ENCODE measurements at places on chromosomes 4 and X.

DNA sequence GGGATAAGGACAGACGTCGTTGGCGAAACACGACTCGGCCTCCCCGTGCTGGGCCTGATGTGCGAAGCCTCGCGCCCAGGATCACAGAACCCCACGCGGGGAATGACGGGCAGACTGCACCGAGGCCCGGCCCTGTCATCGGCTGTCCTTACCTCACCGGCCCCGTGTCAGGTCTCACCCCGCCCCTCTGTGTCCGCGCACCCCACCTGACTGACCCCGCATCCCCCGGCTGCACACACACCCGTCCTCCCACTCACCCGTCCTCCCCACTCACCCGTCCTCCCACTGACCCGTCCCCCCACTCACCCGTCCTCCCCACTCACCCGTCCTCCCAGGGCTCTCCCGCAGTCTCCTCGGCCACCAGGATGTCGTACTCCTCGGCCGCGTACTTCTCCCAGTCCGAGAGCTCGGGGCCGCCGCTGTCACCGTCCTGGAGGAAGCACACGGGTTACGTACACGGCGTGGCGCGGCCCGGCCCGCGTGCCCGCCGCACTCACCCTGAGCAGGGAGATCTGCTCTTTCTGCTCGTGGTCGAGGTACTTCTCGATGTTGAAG lies 19.8 kb upstream of the GTPBP6 start:
- no peak overlapping the region for H3K27ac ChIP-seq
- no peaks in the 10 kb centered on the region for H3K4me1 ChIP-seq
- no peaks in the 10 kb centered on the region for H3K27me3 ChIP-seq

- peak overlapping the region; percentile 79 for H3K27ac ChIP-seq
- H3K4me1 ChIP-seq, result no peaks in the 10 kb centered on the region
- peak overlapping the region; percentile 78 for H3K4me3 ChIP-seq
- no peaks in the 10 kb centered on the region for H3K27me3 ChIP-seq
- peaks cover 5% of the 10 kb centered on the region for H3K36me3 ChIP-seq
Observed at GRCh38 chr4:173334891-173335752, 964 bp upstream of the HMGB2 start.

DNA sequence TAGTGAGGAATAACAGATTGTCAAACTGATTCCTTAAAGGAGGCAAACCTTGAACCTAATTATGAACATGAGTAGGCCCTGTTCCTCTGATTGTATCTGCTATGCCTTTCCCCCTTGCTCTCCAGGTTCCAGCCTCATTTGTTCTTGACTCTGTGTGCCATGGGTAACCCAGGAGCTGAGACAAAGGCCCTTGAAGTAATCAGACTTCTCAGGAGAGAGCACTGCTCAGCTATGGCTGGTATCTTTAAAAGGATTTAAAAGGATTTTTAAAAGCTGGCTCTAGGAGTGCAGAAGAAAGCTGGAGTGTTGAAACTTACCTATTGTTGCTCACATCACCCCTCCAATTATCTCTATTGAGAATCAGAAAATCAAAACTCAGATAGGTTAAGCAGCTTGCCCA lies 1565.5 kb upstream of the AGA start:
- H3K4me3 ChIP-seq, result no peak overlapping the region
- no peaks in the 10 kb centered on the region for H3K4me1 ChIP-seq
- DNase-seq, result no peak
- no peaks in the 10 kb centered on the region for H3K27me3 ChIP-seq

GRCh38 chrX:30657196-30658161 lies 4.3 kb downstream of the GK start:
- no peak for DNase-seq
- no peaks in the 10 kb centered on the region for H3K27me3 ChIP-seq
- H3K4me3 ChIP-seq, result no peak overlapping the region
- H3K36me3 ChIP-seq, result no peaks in the 10 kb centered on the region

DNA sequence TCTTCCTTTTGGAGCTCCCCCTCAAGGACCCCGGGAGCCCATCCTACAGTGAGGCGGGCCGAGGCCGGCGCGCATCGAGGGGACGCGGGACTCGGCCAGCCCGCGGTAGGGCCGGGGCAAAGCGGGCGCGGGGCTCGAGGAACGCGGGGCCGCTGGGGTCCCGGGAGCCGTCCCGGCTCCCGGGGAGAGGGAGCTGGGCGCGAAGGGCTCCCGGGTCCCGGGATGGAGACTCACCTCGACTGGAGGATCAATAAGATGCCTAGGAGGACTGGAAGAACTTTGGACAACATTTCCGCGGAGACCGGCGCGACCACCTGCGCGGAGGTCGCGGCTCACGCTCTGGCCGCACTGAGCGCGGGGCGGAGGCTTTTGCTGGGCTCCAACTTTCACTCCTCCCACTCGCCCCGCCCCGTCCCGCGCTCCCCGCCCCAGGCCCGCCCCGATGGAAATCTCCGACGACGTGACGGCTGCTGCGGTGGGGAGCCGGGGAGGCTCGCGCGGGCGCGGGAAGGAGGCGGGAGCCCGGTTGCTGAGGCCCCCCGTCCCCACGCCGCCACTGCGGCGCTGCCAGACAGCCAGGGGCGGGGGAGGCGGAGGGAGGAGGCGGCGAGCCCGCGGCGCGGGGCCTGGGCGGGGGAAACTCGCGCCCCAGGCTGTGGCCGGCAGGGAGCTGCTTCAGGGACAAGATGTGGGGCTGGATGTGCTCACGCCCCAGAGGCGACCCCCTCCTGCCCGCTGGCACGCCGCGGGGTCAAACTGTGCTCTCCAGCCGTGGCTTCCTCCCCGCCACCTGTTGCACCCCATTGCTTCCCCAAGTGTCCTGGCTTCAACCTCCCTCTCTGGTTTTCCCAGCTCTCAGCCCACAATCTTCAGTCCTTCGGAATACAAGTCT lies at the start of gene GABRE:
GABRE (minus strand) TSS at position 341 of the 892 bp plus-strand sequence; CDS start at position 290, 51 bp downstream.
- peak; percentile 17 for DNase-seq
- H3K27ac ChIP-seq, result no peak within 1 kb of the TSS
- H3K27me3 ChIP-seq, result no peaks in the 10 kb centered on the region
- H3K4me3 ChIP-seq, result peak within 1 kb of the TSS; percentile 59
- H3K4me1 ChIP-seq, result peaks cover 9% of the 10 kb centered on the region
